ENCODE measurements at places on chromosomes 1 and 21. TPM values are rescaled to one million over a fixed set of nuclear protein-coding genes. Genes with fewer than 3 reads are reported as not detected.

Gene AADACL4
- total RNA-seq: not detected

Gene LRRC8C
- total RNA-seq: 8.6 TPM

Gene MMEL1
- not detected for total RNA-seq

Gene BSND
- total RNA-seq: not detected

Gene UBE2Q1
- 29.6 TPM for total RNA-seq

Gene PEX10
- total RNA-seq: 43.2 TPM

Gene SNRPE
- total RNA-seq: 24.8 TPM

Gene FAM72C
- 0.46 TPM for total RNA-seq

Gene COL9A2
- total RNA-seq: 1.5 TPM

Gene KRTAP19-1
- total RNA-seq: not detected

Gene LACTBL1
- total RNA-seq: not detected

Gene SPTA1
- total RNA-seq: under 0.01 TPM

Gene INSRR
- total RNA-seq: under 0.01 TPM

Gene BOLA1
- total RNA-seq: 9.3 TPM

Gene C4BPA
- not detected for total RNA-seq

Gene TCHHL1
- not detected for total RNA-seq

Gene CLCA4
- total RNA-seq: not detected

Gene ERG
- total RNA-seq: 26.9 TPM

Data from smooth muscle cell of the pulmonary artery (primary cell).